WERI-Rb-1 (cell line): ENCODE measurements at places on chromosomes 2 and 18.

DNA sequence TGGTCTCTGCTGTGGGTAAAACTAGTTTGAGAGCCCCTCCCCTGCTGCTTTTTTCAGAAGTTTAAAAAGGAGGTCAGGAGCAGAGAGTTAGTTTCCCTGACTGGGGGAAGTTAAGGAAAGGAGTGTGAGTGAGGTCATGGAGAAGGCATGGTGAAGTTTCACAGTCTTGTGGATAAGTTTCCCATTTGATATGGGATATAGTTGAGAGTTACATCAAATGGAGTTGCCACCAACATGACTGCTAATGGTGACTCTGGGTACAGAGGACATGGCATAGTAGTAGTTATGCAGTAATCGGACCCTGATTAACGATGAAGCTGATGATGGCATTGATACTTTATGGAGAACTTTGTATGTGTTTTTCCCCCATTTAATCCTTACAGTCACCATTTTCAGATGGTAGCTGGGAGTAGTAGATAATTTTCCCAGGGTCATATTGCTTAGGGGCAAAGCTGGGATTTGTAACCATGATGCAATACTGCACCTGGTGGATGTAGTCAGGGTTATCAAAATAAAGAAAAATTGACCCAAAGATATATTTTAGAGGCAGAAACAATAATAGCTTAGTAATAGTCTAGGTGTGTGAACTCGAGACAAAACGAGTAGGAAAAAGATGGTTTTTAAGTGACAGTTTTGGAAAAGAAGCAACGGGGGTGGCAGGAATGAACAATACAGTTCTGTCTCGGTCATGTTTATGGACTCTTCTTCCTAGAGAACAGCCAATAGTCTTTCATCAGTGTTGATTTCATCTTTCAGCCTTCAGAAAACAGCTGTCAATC lies 74.6 kb downstream of the FMNL2 start:
- no peak for DNase-seq

DNA sequence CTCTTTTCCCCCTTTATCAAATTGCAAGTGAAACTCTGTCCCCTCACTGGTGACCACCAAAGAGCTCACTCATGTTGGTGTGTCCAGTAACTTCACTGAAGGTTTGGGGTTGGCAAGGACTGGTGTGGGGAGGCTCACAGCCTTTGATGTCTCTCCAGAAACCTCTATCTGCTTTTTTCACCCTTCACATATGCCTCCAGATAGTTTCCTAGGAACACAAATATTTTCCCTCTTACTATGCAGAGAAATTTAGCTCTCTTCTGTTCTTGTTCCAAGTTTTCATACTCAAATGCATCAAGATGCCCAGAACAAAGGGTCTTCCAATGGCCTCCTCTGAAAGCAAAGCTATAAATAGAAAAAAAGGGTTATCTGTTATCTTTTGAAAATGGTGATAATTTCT lies 20.7 kb downstream of the DTNA start:
- DNase-seq = no peak

DNA sequence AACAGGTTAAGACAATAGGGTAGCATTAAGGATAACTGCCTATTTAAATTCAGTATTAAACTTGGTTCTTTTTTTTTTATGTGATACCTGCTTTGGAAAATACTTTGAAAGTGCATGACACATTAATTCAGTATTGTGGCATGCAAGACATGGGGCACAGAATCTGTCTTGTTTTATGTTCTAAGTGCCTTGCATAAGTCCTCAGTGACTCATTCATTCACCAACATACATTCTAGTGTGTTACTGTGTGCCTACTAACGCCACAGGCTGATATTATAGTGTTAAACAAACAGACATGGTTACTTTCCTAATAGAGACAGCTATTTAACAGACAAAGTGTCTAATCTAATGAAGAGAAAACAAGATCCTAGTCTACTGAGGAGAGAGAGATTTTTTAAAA lies 91.7 kb downstream of the GCA start:
- DNase-seq = no peak

GRCh38 chr2:44943693-44944101 lies 2.2 kb downstream of the SIX3 start:
- DNase-seq = no peak

DNA sequence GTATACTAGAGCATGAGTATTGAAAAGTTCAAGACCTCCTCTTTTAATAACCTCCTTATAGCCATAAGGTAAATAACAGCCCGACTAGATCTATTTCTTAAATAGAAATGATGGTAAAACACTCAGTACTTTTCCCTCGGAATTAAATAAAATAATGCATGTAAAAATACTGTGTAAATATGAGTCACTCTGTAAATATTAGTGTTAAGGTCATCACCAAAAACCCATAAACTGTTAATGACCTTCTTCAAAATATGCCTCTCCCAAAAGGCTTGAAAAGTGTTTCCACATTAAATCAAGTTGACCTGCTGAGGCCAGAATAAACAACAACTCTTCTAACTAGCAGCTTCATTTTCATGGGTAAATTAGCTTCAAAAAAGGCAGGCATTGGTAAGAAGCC lies 25.3 kb upstream of the BZW1 start:
- DNase-seq = no peak

DNA sequence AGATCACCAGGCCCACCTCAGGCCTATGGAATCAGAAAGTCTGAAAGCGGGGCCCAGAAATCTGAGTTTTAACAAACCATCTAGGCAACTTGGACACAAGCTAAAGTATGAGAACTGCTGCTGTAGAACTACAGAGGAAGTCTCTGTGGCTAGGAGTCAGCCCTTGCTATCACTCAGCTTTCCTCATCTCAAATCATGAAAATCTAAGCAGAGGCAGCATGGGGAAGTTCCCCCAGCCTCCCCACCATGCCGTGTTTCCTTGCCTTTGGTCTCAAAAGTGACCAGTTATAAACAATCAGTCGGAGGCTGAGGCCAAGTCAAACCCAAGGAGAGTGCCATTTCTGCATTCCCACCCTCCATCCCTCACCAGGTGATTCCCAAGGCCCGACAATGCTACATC lies 404.7 kb downstream of the BCL11A start:
- DNase-seq = no peak

DNA sequence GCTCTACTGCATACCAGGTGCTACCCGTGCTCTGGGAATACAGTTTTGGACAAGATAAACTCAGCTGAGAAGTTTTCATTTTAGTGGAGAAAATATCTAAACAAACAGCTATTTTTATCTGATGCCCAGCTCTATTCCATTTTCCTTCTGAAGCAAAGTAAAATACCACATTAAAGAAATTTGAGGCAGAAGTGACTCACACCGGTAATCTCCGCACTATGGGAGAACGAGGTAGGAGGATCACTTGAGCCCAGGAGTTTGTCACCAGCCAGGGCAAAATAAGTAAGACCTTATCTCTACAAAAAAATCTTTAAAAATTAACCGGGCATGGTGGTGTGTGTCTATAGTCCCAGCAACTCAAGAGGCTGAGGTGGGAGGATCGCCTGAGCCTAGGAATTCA lies 416.2 kb upstream of the LYPD1 start:
- no peak for DNase-seq

DNA sequence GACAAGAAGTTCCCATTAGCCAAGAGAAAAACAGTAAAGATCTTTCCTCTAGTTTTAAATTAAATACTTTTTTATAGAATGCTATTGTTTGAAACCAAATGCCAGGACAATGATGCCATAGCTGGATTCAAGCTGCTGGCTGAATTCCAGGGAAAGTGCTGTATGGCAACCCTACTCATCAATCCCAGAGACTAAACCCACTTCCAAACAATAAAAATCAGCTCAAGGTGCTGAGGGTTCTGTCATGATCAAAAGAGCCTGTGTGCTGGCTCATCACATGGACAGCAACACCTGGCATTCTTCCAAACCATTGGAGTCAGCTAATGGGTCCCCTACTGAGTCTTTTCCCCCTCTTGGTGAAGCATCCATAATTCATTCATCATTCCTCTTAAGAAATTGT lies 53.7 kb upstream of the PARD3B start:
- no peak for DNase-seq

DNA sequence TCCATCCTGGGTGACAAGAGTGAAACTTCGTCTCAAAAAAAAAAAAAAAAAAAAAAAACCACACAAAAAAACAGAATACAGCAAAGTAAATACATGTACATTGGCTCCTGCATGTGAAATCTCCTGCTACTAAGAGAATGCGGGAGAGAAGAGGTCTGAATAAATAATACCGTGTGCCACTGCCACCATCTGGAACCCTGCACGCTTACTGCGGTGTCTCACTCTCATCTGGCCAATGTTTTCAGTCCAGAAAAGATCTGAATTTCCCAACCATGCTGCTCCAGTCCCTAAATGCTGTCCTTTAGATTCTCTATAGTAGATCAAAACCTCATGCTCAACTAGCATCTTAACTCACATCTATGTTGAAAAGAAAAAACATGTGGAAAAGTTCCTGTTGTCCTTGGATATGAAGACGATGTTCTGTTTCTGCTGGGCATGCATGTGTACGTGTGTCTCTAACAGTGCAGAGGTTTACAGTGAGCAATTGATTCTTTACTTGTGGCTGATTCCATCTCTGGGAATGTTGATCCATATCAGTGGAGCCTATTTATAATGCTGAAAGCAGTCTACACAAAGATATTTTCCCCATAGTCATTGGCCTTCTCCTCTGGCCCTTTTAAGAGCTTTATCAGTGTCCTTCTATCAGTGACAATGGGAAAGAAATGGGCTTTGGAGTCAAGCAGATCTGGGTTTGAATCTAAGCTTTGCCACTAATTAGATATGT lies 11.9 kb downstream of the STON1 start:
- DNase-seq = no peak

GRCh38 chr18:12768625-12769024 lies 65.8 kb downstream of the PSMG2 start:
- no peak for DNase-seq

GRCh38 chr2:156279446-156280150 lies 52.9 kb downstream of the NR4A2 start:
- DNase-seq = no peak

DNA sequence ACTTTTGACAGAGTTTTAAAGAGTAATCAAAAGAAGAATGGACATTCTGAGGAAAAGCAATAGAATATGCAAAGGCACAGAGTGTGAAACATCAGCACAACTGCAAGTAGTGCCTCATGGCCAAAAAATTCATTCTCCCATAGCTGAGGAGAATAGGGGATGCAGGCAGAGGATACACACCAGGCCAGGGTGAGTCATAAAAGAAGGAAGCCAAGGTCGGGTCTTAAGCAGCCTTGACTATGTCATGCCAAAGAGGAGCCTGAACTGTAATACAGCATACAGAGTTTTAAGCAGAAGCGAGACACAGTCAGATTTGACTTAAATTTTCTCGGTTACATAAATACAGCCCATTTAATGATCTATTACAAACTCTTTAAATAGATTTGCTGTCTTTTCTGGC lies 165.0 kb downstream of the LNPK start:
- no peak for DNase-seq

DNA sequence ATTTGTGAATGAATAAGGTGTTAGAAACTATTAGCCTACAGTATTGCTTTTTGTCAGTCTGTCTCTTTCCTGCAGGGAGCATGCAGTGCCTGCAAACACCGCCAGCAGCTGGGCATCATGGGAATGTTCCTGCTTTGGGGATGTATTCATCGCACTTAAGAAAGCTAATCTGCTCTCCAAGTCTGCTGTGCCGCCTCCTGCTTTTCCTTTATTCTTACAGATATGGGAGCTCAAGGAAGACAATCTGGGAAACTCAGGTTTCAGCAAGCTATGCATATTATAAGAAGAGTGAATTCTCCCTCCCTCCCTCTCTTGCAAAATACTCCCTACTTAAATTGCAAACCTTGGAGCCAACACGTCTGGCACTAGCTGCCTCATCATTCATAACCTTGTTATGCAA lies 479.2 kb upstream of the ACVR2A start:
- peak; percentile 15 for DNase-seq

GRCh38 chr2:237400199-237400598 lies 13.8 kb downstream of the COL6A3 start:
- DNase-seq = no peak

DNA sequence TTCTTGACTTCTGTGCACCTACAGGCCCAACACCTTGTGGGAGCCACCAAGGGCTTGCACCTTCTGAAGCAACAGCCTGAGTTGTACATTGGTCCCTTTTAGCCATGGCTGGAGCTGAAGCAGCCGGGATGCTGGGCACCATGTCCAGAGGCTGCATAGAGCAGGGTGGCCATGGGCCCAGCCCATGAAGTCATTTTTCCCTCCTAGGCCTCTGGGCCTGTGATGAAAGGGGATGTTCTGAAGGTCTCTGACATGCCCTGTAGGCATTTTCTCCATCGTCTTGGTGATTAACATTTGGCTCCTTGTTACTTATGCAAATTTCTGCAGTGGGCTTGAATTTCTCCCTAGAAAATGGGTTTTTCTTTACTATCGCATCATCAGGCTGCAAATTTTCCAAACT lies 83.1 kb upstream of the ACVR1 start:
- DNase-seq = no peak

DNA sequence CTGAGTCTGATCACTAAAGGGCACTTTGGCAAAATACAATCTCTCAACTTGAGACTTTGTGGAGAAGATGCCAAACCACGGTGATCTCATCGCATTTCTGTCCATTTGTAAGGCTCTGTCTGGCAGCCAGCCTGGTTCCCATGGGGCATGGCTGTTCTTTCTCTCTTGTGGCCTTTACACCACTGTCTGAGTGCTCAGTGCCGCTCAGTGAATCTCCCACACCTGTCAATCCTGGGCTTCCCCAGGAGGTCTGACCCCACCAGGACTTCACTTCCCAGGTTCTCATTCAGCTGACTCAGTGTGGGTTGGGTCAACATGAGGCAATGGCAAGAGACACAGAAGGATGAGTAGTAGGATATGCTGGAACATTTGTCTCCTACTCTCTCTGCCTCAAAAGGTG lies 96.8 kb upstream of the TRIB2 start:
- no peak for DNase-seq

- no peak for DNase-seq
Observed at GRCh38 chr2:203662951-203663350, 43.5 kb upstream of the CD28 start.

DNA sequence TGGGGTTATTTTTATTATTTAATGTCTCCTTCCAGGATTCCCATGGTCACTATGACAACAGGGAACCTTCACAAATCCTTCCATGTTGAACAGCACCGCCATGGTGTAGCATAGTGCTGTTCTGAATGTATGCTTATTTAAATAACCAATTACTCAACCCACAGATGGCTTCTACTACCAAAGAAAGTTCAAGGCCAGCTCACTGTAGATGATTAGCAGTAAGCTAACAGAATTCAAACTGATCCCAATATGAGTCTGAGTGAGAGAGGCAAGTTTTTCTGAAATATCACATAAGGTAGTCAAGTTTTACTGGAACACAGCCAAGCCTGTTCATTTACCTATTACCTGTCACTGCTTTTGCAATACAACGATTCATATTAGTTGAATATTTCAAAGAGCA lies 51.2 kb downstream of the CLASP1 start:
- no peak for DNase-seq
